ENCODE measurements at places on chromosomes 13 and 19. TPM values are rescaled to one million over a fixed set of nuclear protein-coding genes. Genes with fewer than 3 reads are reported as not detected.

The ZNF541 gene
- polyA plus RNA-seq: 0.09 TPM

The NFIC gene
- 37.5 TPM for polyA plus RNA-seq

The C1QTNF9 gene
- polyA plus RNA-seq: 3.2 TPM

The ACER1 gene
- polyA plus RNA-seq: 0.14 TPM

The COMP gene
- polyA plus RNA-seq: 10.4 TPM

The BSPH1 gene
- polyA plus RNA-seq: not detected

The UHRF1 gene
- polyA plus RNA-seq: 33.5 TPM

The MAP4K1 gene
- polyA plus RNA-seq: 4.1 TPM

The DACT3 gene
- 25.7 TPM for polyA plus RNA-seq

The EEF1AKMT1 gene
- 13.2 TPM for polyA plus RNA-seq

The ZNF682 gene
- 9.6 TPM for polyA plus RNA-seq

The SOX1 gene
- not detected for polyA plus RNA-seq

The NUMBL gene
- polyA plus RNA-seq: 41.7 TPM

The LILRB5 gene
- 6.4 TPM for polyA plus RNA-seq

The SCAMP4 gene
- 25.1 TPM for polyA plus RNA-seq

The ZNF383 gene
- polyA plus RNA-seq: 10.1 TPM

The DCT gene
- polyA plus RNA-seq: 15.0 TPM

The GALP gene
- not detected for polyA plus RNA-seq

The CD70 gene
- polyA plus RNA-seq: 0.85 TPM

The KLK3 gene
- polyA plus RNA-seq: not detected

Data from muscle of arm (tissue), 14 donors.